ENCODE measurements at places on chromosomes 2 and 18. TPM values are rescaled to one million over a fixed set of nuclear protein-coding genes. Genes with fewer than 3 reads are reported as not detected.

DNA sequence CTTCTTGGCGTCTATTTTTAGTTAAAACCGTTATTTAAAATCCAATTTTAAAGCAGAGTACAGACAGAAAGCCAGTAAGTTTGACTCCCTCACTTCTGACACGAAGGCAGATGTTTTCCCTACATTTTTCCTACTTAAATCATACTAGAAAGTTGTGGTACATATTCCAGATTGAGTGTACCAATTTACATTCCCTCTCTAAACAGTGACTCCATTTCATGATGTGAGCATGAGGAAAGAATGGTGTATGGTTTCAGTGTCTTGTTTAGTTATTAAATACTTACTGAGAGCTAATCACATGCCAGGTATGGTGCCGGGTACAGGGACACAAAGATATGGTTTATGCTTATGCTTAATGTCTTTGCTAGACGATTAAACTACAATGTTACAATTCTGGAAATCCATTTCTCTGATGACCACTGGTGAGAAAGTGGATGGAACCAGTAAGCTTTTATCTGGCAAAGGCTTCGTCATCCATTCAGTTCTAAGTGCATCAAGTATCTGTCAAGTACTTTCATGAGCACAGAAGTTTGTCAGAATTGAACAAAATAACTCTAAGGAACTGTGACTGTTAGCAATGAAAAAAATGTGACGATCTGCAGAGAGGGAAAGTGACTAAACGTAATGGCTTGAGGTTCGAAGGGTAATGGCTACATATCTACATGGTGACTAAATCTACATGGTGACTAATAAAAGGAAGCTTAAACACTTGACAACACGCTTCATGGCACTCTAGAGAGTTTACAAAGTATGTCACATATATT is 25.7 kb downstream of the MAP4K3 start:
- peak overlapping the region; percentile 39 for H3K27ac ChIP-seq
- DNase-seq = peak; percentile 36
- no peaks in the 10 kb centered on the region for H3K4me1 ChIP-seq
- no peaks in the 10 kb centered on the region for H3K36me3 ChIP-seq
- no peaks in the 10 kb centered on the region for H3K27me3 ChIP-seq

DNA sequence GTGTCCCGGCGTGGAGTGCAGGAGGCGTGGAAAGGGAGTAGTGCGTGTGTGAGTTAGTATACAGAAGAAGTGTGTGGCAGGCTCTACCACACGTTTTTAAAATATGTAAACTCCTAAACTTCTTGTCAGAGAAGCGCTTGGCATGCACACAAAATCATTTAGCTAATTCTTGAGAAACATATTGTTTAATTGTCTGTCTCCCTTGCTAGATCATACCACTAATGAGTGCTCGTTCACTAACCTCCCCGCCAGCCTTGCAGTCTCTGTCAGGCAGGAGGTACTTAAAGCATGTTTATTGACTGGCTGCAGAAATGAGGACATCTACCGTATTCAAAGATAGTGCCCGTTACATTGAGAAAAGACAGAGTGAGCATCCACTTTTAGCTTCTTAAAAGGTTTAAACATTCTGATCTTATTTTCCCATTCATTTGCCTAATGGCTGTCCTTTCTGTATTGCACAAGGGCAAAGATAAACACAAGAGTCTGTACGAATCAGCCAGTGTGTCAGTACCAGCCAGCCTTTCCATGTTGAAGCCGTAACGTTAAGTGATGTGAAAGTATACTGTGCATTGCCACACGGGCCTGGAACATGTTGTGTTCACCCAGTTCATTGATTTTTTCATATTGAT is 41.4 kb downstream of the TRAPPC12 start:
- no peak overlapping the region for H3K27ac ChIP-seq
- H3K4me3 ChIP-seq = no peak overlapping the region
- peaks cover 6% of the 10 kb centered on the region for H3K4me1 ChIP-seq
- no peak for DNase-seq

- H3K27ac ChIP-seq = peak overlapping the region; percentile 71
- no peak overlapping the region for H3K4me3 ChIP-seq
- H3K27me3 ChIP-seq = no peaks in the 10 kb centered on the region
- peaks cover 21% of the 10 kb centered on the region for H3K4me1 ChIP-seq
- DNase-seq = peak; percentile 84
Measured at GRCh38 chr2:173854840-173855239, 110.3 kb downstream of the SP3 start.

GALNT5 gene
- total RNA-seq = 9.6 TPM

GRCh38 chr18:9989481-9989880 is 75.7 kb downstream of the VAPA start:
- no peak for DNase-seq
- peaks cover 9% of the 10 kb centered on the region for H3K4me1 ChIP-seq
- no peaks in the 10 kb centered on the region for H3K36me3 ChIP-seq
- H3K27ac ChIP-seq = no peak overlapping the region
- no peaks in the 10 kb centered on the region for H3K27me3 ChIP-seq
- H3K4me3 ChIP-seq = no peak overlapping the region

PDCD1 gene
- 0.04 TPM for total RNA-seq

All from muscle of leg (tissue), 16 donors.